Muscle of back (tissue), 13 donors: ENCODE measurements at places on chromosomes 7 and 10.

DNA sequence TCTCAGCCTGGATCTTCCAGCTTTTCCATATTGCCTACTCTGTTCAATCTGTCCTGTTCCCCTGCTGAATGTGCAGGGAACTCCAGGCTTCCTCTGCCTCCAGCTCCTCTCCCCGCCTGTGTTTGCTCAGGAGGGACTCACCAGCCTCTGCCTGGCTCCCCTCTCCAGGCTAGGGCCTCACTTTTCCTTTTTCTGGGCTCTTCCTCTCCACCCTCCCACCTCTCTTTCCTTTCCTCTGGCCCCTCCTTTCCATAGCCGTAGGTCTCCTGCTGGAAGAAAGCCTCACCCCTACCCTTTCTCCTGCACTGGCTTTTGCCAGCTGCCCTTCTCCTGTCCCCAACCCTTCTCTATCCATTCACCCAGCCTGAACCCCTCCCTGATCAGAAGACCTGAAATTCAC lies 25.0 kb downstream of the PILRA start:
- DNase-seq = no peak

GRCh38 chr7:148921806-148922205 lies 37.7 kb upstream of the EZH2 start:
- DNase-seq = no peak

GRCh38 chr7:92461027-92462003 lies 14.0 kb downstream of the GATAD1 start:
- no peak for DNase-seq

DNA sequence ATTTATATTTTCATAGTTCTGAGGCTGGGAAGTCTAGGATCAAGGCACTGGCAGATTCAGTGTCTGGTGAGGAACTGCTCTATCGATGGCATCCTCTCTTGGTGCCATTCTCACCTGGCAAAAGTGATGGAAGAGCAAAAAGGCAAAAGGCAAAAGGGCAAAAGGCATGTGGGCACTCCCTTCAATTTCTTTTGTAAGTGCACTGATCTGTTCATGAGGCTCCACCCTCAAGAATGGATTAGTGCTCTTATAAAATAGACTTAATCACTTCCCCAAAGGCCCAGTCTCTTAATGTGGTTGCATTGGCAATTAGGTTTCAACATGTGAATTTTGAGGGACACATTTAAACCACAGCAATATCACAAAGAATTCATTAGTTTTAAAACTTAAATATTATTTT lies 16.1 kb downstream of the TAS2R60 start:
- DNase-seq = no peak

DNA sequence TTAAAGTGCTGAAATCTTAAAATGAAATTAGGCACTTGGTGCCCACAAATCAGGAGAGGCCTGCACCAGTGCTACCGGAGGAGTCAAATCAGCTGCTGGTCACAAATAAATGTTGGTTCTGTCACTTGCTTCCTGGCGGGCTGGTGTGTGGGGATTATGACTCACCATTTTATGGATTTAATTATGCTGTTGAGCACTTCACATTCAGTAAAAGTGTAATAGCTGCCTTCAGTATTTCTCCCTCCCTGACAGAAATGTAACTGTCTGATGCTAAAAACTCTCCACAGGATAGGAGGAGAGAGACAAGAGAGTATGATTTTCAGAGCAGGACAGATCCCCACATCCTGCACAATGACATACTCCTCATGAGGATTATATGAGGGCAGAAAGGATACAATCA lies 186.0 kb downstream of the JAZF1 start:
- DNase-seq = peak; percentile 27

GRCh38 chr7:27992097-27992496 lies 188.5 kb downstream of the JAZF1 start:
- DNase-seq = peak; percentile 32

- DNase-seq = no peak
These were observed 124.1 kb downstream of the PTPN20 start for GRCh38 chr10:47035171-47035818.

GRCh38 chr7:114620208-114620607 lies 205.6 kb downstream of the FOXP2 start:
- no peak for DNase-seq

- DNase-seq = peak; percentile 61
These were observed 54.6 kb downstream of the EEPD1 start for GRCh38 chr7:36207451-36208291.
